ENCODE measurements at places on chromosomes 13 and 19.

DNA sequence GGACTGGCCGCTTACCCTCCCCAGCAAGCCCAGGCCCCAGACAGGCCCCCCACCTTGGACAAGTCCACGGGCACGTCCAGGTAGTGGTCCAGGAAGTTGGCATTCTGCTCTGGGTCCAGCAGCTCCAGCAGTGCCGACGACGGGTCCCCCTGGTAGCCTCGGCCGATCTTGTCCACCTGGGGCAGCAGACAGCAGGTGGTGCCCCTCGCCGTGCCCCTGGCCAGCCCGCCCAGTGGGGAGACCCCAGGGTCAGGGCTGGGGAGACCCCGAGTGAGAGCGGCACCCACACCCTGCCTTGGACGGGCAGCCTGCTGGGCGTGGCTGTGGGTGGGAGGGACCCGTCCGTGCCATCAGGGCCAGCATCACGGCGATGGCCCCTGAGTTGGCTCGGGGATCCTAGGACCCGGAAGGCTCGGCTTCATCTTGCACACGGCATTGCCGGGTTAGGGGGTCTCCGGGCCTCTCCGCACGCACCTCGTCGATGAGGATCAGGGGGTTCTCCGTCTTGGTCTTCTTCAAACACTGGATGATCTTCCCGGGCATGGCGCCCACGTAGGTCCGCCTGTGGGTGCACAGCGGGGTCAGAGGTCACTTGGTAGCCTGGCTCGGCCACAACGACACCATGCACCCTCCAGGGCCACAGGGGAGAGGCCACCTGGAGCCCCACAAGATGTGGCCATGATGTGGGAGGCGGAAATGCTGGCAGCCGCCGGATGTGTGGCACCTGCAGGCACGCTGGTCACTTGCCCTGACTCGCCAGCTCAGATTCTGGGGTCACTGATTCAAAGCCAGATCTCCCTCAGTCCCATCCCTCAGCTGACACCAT lies 6.3 kb downstream of the RPL36 start:
- DNase-seq, result no peak

DNA sequence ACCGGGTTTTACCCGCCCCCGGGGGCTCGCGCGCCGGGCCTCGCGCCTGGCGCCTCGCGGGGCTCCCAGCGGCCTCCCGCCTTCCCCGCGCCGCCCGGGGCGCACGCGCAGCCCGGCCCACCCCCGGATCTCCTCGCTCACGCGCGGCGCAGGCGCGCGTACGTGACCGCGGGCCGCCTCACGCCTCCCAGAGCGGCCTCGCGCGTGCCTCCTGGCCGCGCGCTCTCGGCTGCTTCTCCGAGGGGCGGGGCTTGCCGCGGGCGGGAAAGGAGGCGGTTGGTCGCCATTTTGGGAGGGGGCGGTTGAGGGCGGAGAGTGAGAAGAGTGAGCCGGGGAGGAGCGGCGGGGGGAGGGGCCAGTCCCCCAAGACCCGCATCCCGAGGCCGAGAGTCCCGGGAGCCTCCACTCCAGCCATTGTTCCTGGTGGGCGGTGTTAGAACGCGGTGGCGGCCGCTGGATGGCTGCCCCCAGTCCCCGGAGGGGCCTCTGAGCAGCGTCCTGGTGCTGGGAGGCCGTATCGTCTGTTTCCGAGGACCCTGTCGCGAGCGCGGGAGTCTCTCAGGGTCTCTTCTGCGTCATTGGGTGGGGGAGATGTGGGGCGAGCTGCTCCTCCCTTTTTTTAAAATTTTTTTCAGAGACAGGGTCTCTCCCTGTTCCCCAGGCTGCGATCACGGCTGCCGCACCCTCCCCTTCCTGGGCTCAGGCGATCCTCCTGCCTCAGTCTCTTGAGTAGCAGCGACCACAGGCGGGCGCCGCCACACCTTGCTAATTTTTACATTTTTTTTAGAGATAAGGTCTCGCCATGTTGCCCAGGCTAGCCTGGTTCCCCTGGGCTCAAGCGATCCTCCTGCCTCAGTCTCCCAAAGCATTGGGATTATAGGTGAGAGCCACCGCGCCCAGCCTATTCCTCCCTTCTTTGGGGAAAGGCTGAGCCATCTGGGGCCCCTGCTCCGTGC lies at the start of gene ZNF541:
Gene ZNF541 (minus strand): TSS at position 78 of the 956 bp plus-strand sequence. CDS start 17,292 bp downstream, outside the sequence.
- DNase-seq, result peak; percentile 91

GRCh38 chr13:107650081-107650701 lies 565.1 kb downstream of the LIG4 start:
- DNase-seq, result no peak

DNA sequence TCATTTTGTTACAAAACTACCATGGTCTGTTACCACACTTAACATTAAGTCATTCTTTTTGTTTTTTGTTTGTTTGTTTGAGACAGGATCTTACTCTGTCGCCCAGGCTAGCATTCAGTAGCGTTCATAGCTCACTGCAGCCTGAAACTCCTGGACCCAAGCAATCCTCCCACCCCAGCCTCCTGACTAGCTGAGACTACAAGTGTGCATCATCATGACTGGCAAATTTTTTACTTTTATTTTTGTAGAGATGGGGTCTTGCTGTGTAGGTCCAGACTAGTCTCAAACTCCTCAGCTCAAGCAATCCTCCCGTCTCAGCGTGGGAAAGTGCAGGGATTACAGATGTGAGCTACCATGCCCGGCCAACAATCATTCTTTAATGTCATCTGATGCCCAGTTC lies 3.3 kb downstream of the ALDH16A1 start:
- no peak for DNase-seq

DNA sequence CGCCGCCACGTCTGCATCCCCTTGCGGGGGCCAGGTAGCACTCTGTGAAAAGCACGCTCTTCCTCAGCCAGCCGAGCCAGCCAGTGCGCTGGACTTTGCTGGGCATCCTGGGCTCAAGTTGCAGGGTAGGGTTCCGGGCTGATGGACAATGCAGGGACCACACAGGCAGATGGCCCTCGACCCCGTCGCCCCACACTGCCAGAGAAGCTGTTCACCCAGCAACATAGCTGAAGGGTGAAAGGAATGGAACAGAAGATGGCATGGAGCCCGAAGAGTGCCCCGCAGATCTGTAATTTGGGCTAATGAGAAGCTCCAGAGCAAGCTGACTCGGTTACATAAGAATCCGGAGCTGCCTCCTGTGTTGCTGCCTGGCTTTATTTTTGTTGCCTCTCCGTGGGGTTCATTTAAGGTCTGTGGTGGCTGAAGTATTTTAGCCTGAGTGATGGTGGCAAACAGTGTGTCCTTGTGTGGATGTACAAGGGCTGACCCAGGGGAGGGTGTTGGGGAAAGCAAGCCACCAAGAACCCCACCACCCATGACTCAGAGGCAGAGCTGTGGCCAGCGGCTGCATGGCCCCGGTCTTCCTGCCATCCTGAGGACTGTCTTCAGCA lies 105.8 kb downstream of the SOX1 start:
- DNase-seq, result no peak

GRCh38 chr13:30712536-30713532 lies 22.5 kb upstream of the ALOX5AP start:
- peak; percentile 12 for DNase-seq

- no peak for DNase-seq
Observed at GRCh38 chr19:19202707-19203011, 555 bp downstream of the NR2C2AP start.

GRCh38 chr19:676339-677105 lies at the start of gene FSTL3:
TSS of gene FSTL3 (plus strand) at chr19:676392. CDS start at chr19:676424, 32 bp downstream.
- no peak for DNase-seq

GRCh38 chr13:113599391-113599790 lies 14.8 kb downstream of the TFDP1 start:
- no peak for DNase-seq

GRCh38 chr13:89458456-89458855 lies 1787.3 kb downstream of the SLITRK5 start:
- DNase-seq, result no peak

DNA sequence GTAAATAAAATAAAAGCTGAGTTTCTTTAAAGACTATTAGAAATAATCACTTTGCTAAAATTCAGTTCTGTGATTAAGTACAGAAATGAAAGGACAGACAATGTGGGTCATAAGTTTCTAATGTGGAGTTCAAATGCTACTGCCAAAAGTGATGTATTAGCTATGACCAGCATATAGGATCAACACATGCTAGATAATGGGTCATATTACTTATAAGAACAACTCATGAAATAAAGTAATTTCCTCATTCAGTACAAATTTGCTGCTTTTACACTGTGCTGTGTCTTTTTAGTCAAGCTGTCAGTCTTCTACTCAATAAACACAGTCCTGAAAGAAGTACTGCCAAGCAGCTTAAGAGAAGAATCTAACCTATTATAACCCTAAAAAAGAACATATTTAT lies 135.2 kb downstream of the VWA8 start:
- no peak for DNase-seq

DNA sequence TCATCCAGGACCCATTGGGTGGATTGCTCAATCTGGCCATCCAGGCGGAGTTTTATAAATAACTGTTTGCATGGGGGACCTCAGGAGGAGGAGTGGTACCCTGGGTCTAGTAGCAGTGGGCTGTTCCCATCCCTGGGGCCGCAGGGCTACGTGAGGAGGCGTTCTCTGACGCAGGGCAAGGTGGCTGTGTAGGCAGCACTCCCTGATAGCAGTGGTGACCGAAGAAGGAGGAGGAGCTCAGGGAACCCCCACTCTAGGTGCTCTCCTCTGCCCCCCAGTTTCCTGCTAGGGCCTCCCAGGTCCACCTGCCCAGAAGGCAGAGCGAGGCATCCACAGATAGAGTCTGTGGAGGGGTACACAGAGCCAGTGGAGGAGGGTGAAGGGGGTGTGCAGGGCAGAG lies 64.1 kb downstream of the CCNE1 start:
- DNase-seq, result no peak
